Activated CD8-positive, alpha-beta T cell treated with anti-CD3 and anti-CD28 coated beads, Interleukin-2, amount 10 ng/mL, durations not matched to agents 7 days and 5 days (primary cell): ENCODE measurements at places on chromosomes 3 and 15.
A peak's percentile ranks its signal among the peaks of the same experiment; 100 is the strongest.

DNA sequence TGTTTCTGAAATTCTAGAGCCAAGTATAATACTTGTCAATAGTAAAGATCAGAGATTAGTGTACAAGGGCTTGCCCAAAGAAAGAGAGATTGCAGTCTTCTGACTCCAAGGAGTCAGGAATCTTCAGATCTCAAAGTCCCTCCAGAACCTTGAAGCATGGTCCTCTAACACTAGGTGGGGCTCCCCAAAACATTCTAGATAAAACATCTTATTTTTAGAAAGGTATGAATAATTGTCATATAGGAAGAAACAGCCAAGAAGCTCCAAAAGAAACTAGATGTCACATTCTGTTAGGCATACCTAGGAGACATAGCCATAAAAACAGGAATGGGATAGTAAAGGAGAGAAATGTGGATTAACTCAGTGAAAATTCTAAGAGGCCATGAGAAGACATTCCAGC lies 10.7 kb downstream of the MUC13 start:
- no peaks in the 10 kb centered on the region for H3K36me3 ChIP-seq
- H3K4me3 ChIP-seq = no peak overlapping the region
- peaks cover 44% of the 10 kb centered on the region for H3K27me3 ChIP-seq
- no peak for DNase-seq

GRCh38 chr3:97979610-97980009 lies 7.4 kb upstream of the RIOX2 start:
- no peak overlapping the region for H3K27ac ChIP-seq
- peaks cover 27% of the 10 kb centered on the region for H3K4me1 ChIP-seq
- DNase-seq = no peak
- H3K4me3 ChIP-seq = no peak overlapping the region

- no peak overlapping the region for H3K4me3 ChIP-seq
- no peak overlapping the region for H3K27ac ChIP-seq
- DNase-seq = no peak
- no peaks in the 10 kb centered on the region for H3K27me3 ChIP-seq
- no peaks in the 10 kb centered on the region for H3K4me1 ChIP-seq
Measured at GRCh38 chr15:87326269-87326668, 930.3 kb downstream of the NTRK3 start.

GRCh38 chr3:117356091-117356705 lies 646.6 kb downstream of the TUSC7 start:
- no peaks in the 10 kb centered on the region for H3K36me3 ChIP-seq
- no peak overlapping the region for H3K27ac ChIP-seq
- no peaks in the 10 kb centered on the region for H3K4me1 ChIP-seq
- H3K4me3 ChIP-seq = no peak overlapping the region
- no peaks in the 10 kb centered on the region for H3K27me3 ChIP-seq
- no peak for DNase-seq

DNA sequence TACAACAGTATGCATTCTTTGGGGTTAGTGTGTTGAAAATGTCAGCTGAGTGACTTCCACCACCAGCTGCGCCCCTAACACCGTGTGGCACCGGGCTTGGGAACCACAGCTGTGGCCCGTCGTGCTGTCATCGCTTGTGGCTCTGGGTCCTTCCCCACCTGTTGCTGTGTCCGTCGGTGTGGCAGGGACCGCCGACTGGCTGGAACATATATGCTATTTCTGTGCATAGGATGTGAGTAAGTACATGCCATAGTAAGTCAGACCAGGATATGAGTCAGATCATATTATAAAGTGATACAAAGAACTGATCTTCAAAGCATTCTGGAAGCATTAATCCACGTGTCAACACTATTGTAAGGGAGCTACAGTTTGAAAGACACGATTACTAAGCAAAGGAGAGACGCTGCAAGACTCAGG lies 31.9 kb downstream of the EHD4 start:
- H3K4me1 ChIP-seq = peaks cover 40% of the 10 kb centered on the region
- no peak for DNase-seq
- H3K27me3 ChIP-seq = no peaks in the 10 kb centered on the region
- H3K27ac ChIP-seq = peak overlapping the region; percentile 3
- H3K4me3 ChIP-seq = no peak overlapping the region

DNA sequence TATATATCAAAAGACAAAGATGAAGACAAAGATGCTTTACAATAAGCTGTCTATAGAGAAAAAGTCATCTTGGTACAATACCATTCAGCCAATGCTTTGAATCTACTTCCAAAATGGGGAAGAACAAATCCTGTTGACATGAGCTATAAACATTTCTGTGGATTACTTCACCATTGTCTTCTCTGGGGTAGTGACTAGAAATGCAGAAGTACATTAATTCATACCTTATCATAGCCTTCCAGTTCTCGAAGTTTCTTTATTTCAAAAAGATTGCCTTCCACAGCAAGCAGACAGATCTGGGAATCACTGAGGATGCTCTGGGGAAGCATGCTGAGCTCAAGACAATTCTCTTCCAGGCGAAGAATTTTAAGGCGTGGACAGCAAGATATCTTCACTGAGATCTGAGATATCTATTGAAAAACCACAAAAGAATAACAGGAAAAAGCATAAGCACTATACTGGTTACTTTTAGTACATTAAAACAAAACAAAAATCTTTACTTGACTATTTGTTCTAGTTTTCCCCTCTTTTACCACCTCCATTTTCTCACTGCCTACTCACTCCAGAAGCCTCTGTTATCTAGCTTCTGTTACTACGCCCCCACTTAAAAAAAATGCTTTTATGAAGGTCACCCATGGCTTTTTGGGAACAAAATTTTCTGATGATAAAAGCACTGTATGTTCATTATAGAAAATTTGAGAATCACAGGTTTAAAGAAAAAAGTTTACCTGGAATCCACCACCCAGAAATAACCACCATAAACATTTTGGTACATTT lies 3.6 kb downstream of the LRRC57 start:
- H3K36me3 ChIP-seq = peaks cover 46% of the 10 kb centered on the region
- DNase-seq = no peak
- no peak overlapping the region for H3K27ac ChIP-seq
